Activated T-helper 17 cell treated with anti-CD3 and anti-CD28 coated beads, Interleukin-2, amount 50 U/mL, for 72 hours (primary cell): ENCODE measurements at places on chromosomes 1 and 21. TPM values are rescaled to one million over a fixed set of nuclear protein-coding genes. Genes with fewer than 3 reads are reported as not detected.

GRCh38 chr1:156652131-156652991, 10.4 kb downstream of the BCAN start:
- no peak for ATAC-seq

The WDR64 gene
- not detected for total RNA-seq

DNA sequence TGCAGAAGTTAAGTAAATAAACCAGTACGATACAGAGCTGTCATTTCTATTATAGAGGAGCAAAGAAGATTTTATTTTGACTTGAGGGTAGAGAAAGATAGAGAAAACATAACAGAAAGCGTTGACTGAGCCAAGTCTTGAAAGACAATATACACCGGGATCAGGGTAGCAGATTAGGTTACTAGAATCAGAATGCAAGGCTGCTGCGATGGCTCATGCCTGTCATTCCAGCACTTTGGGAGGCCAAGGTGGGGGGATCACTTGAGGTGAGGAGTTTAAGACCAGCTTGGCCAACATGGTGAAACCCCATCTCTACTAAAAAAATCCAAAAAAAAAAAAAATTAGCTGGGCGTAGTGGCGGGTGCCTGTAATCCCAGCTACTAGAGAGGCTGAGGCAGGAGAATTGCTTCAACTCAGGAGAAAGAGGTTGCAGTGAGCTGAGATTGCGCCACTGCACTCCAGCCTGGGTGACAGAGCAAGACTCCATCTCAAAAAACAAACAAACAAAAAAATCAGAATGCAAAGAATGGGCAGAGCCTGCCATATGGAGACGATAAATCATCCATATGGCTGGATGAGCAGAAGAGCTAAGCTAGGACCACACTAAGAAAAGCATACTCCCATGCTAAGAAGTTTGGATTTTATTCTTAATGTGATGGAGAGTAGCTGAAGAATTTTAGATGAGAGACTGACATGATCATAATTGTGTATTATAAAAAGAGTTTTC, 9.9 kb upstream of the ABCD3 start:
- ATAC-seq: no peak

GRCh38 chr1:76508871-76509270, 358.4 kb upstream of the ST6GALNAC5 start:
- ATAC-seq: no peak
